ENCODE measurements at places on chromosomes 5 and 9.

GRCh38 chr5:81971111-81971711 is 612 bp upstream of the ATG10 start:
- DNase-seq = no peak

DNA sequence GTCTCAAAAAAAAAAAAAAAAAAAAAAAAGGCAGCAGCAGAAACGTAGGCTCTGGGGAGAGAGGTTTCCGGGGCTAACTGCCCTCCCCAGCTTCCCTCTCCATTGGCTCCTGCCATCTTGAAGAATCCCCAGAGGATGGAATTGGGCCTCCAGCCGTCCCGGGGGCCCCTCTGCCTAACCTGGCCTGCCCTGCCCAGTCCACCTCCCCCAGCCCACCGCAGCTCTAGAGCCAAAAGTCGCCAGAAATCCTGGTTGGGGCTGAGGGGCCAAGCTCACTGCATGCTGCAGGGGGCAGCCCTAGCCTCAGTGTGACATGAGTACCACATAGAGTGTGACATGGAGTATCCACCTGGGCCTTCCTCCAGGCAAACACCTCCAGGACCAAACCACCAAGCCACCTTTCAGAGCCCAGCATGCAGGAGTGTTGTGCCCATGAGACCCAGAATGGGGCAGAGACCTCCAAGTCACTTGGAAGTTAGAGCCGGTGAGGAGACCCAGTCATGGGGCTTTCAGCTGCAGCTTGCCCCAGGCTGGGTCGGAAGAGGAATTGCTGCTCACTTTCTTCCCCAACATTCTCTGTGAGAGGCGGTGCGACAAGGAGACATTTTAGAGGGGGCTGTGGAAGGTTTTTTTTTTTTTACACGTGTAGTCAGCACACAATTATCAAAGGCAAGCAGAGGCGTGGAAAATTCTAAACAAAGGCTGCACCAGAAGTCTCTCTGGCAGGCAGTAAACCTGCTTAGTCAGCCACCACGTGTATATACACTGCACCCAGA is 17.6 kb downstream of the CD74 start:
- no peak for DNase-seq

DNA sequence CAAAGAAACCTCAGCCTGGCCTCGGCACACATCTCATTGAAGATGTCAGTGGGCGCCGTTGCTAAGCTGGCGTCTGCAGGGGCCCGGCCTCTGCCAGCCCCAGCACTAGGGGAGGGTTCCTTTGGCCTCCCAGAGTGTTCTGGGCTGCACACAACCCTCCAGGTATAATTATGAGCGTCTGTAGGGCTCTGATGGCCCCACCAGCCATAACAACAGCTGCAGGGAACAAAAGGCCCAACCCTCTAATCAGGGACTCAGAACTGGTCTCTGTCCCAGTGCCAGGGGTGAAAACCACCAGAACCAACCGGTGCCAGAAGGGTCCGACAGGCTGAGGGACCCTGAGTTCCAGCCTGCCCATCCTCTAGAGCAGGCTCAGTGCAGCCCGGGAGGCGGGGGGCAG is 39.5 kb upstream of the SLC12A7 start:
- no peak for DNase-seq

GRCh38 chr9:130139251-130139650 is 33.0 kb upstream of the NCS1 start:
- no peak for DNase-seq

DNA sequence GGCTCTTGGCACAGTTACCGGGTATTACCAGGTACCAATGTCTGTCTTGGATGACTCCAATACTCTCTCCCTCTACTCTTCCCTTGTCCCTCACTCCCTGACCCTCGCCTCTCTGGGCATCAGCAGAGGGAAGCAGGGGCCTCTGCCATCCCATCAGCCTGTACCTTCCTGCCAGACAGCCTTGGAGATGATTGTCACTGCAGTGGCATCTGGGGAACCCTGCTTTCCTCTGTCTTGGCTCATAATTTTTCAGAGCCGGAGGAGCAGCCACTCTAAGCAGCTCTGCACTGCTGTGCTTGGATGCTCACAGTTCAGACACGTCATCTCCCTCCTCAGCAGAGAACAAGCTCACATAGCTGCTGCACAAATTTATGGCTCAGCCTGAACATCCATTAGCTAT is 274.1 kb downstream of the SMARCA2 start:
- DNase-seq = no peak

DNA sequence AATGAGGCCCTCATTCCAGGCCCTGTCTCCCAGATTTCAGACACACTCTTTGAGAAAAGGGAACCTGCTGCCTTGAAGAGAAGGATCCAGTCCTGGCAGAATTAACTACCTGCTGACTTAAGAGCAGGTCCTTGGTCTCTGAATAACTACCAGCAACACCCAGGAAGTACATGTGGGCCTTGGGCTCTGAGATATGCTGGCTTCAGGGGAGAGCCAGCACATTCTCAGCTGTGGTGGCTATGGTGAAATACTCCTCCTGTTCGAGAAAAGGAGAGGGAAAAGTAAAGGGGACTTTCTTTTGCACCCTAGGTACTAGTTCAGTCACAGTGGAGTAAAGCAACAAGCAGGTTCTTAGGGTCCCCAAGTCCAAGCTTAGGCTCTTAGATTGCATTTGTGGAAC is 120.0 kb downstream of the HMHB1 start:
- no peak for DNase-seq

DNA sequence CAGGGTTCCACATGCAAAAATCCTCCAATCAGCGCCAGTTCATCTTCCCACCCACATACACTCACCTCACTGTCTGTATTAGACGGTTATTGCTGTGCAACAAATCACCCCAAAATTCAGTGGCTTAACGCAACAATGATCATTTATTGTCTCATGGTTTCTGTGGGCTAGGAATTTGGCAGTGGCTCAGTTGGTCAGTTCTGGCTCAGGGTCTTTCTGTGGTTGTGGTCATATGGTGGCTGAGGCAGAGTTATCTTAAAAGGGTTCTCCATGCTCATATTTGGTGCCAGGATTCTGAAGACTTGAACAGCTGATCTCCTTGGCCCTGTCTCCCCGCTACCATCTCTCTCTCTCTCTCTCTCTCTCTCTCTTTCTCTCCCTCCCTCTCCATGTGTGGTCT is 12.9 kb downstream of the ZNF618 start:
- peak; percentile 13 for DNase-seq

DNA sequence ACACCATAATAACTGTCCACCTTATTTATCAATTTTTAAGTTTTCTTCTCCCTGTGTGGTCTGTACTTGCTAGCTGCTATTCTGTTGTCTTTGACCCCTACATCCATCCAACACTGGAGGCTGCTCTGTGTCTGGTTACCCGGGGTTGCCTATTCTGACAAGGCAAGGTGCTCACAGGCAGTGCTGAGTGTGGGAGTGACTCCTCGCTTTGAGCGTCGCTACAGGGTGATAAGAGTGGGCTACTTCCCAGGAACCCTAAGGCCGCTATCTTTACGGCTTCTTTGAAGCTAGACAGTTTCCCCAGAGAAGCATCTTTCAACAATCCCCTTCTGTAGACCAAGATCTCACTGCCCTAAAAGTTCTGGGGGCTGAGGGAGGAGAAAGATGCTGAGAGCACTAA is 35.3 kb downstream of the NSUN2 start:
- no peak for DNase-seq

DNA sequence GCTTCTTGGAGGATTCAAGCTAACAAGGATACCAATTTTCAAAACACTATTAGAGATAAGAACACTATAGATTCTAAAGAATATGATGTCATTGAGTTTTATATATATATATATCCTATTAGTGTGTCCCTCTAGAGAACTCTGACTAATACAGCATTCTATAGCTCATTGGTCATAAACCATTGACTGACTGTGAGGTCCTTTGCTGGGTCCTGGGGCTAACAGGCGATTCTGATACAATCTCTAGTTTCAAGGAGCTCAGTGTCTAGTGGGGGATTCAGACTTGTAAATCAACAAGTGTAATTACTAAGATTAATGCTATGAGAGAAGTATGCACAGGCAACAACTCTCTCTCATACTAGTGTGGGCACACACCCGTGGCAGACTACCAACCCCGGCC is 234.5 kb downstream of the DENND1A start:
- no peak for DNase-seq

DNA sequence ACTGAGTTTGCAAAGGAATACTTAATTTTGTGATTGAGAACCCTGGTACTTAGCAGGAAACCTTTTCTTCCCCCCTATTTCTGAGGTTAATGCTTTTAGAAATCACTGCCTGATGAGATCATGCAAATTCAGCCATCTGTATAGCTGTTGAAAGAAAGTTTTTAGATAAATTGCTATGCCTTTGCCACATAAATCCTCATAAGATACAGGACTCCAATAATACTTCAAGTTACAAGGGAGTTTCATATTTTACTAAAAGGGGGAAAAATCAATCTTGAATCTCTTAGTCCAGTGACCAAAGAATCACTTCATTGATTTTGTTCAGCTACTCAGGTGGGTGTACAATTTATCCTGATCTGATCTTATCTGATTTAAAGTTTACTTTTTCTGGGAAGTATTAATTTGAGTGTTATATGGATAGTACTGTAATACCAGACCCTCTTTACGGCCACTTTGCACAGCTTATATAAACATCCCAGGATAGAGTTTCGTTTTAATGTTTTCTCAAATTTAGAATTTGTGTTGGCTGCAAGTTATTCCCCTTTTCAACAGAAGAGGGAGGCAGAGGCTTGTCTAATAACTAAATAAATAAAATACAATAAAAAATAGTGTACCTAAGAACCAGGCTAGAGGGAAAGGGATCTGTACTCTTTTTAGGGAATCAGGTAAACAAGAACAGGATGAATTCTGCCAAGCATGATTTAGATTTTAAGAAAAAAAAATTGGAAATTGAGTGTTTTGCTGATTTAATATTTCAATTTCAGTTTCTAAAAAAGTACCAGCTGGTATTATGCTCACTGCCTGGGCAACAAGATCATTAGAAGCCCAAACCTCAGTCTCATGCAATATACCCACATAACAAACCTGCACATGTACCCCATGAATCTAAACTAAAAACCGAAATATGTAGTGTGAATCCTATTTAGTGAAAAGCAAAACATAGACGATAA is 69.1 kb downstream of the PSAT1 start:
- no peak for DNase-seq

DNA sequence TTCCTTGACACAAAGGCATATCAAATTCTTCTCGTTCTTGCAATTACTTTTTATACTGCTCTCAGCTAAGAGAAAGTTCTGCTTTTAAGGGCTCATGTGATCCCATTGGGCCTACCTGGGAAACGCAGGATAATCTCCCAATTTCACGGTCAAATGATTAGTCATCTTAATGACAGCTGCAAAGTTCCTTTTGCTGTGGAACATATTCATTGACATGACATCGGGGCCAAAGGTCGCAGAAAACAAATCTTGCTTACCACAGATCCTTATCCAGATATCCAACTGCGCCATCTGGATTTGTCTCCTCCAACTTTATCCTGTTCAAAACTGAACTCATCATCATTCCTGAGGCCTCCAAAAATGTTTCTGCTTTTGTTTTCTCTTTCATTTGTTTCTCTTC is 1085.6 kb upstream of the WWC1 start:
- no peak for DNase-seq

DNA sequence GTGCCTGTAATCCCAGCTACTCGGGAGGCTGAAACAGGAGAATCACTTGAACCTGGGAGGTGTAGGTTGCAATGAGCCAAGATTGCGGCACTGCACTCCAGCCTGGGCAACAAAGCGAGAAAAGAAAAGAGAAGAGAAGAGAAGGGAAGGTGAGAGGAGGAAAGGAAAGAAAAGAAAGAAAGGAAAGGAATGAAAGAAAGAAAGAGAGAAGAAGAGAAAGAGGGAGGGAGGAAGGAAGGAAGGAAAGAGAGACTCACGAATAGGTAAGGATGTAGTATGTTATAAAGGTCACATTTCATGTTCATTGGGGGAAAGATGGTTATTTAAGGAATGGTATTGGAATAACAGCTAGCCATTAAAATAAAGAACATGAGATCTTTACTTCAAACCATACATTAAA is 10.4 kb upstream of the ANP32B start:
- DNase-seq = no peak

GRCh38 chr9:105979290-105979689 is 284.9 kb downstream of the TMEM38B start:
- DNase-seq = no peak

DNA sequence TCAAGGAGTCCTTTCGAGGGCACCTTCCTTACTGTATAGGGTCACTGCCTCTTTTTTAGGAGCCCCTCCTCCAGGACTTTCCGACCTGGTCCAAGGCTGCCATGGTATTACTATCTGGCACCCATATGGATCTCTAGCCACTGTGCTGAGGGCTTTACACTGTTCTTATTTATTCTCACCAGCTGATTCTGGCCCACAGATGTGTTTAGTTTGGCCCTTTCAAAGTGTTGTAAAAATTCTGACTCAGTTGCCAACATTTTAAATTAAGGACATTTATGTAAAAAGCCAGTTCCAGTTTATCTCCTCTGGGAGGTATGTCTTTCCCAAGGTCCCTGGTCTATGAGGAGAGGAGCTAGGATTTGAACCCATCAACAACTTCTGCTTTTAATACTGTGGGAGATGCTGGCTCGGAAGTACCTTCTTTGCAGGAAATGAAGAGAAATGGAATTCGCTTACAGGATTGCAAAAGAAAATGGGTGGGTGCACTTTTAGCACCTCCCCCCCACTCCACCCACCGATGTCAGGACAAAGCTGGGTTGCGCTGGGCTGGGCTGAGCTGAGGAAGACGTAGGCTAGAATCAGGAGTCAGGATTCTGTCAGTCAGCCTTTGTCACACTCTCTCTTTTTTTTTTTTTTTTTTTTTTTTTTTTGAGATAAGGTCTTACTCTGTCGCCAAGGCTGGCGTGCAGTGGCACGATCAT is 7.8 kb downstream of the JADE2 start:
- DNase-seq = no peak

GRCh38 chr5:108459769-108460168 is 77.9 kb upstream of the FBXL17 start:
- no peak for DNase-seq

GRCh38 chr5:16879191-16879590 is 56.9 kb downstream of the MYO10 start:
- DNase-seq = no peak

GRCh38 chr5:52859628-52860027 is 71.9 kb downstream of the ITGA1 start:
- DNase-seq = no peak

DNA sequence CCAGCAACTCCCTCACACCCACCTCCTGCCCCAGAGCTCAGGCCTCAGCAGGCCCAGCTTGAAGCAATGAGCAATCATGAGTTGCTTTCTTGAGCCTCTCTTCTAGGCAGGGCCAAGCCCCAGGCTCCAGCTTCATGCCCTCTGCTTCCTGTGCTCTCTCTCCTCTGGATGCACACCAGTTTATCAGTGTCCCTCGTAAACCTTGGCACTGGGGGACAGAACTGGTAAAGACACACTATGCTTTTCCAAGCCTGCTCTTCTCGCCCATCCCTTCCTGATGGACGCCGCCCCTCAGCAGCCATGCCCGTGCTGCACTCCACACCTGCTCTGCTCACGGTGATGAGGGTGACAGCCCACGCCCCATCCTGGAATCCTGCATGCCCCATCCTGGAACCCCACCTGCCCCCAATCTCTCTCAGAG is 49.4 kb upstream of the ORM1 start:
- DNase-seq = no peak

DNA sequence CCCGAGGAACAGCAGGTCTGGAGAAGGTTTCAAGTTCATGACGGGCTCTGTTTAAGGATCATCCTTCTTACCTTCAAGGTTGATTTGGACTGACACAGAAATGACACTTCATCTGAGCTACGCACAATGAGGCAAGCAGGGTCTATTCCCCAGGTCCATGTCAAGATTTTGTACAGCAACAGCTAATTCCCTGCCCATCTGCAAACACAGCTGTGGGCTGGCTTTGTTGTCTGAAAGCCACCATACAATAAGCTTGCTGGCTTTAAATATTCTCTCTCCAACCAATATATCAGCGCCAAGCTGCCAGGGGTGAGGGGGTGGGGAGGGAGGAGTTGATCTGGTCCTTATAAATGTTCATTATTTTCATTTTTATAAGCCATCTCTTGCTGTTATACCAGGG is 92.0 kb downstream of the OTULIN start:
- no peak for DNase-seq

Data from stimulated activated effector memory CD8-positive, alpha-beta T cell treated with anti-CD3 and anti-CD28 coated beads, Interleukin-12 subunit alpha, Interleukin-12 subunit beta, amount 100 ng/mL, for 72 hours (primary cell).